ENCODE measurements at places on chromosomes 4 and X.

- DNase-seq, result no peak
Observed at GRCh38 chrX:46140272-46140671, 404.9 kb downstream of the ZNF674 start.

- no peak for DNase-seq
Observed at GRCh38 chrX:105038672-105039328, 181.7 kb downstream of the TEX13A start.

GRCh38 chrX:154508384-154508745, 7.7 kb downstream of the FAM3A start:
- DNase-seq, result no peak

DNA sequence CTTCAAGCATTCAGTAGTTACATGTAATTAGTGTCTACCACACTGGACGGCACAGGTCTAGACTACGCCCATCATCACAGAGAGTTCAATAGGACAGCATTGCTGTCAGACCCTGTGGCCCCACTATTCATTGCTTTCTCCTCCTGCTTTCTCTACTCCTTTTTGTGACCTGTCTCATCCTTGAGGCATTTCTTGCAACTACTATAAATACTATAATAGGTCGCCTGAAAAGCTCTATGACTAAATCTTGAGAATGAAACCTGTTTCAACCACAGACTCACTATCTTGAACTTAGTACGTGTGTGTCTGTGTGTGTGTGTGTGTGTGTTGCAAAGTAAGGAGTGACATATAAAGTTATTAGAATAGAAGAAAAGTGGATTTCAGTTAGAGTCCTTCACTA, 252.9 kb upstream of the KLF3 start:
- no peak for DNase-seq

DNA sequence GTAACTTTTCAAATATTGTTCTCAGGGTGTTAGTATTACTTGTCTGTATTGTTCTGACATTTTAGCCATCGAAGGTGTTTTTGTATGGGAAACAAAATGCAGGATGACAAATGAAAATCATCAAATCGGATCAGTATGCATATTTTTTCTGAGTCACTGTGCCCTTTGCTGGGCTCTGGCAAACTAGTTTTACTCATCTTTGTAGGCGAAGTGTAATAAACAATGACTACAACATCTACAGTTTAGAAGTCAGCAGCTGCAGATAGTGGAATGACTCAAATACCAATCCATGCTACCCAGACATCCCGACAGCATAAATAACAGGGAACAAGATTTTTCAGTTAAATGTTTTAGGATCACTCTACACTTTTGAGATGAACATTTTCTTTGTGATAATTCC, 557.3 kb upstream of the TENM3 start:
- no peak for DNase-seq

DNA sequence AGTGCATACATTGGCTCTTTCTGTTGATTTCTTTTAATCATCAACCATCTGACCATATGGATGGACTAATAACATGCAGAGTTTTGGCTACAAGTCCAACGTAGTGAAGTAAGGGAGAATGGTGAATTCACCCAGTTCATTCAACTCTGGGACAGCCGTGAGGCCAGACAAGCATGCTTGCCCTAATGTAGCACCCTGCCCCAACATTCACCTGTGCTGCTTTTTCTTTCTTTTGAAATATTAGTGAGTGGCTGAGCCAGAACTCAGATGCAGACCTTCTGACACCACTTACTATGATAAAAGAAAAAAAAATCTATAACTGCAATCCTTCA, 17.5 kb downstream of the ARSJ start:
- no peak for DNase-seq

DNA sequence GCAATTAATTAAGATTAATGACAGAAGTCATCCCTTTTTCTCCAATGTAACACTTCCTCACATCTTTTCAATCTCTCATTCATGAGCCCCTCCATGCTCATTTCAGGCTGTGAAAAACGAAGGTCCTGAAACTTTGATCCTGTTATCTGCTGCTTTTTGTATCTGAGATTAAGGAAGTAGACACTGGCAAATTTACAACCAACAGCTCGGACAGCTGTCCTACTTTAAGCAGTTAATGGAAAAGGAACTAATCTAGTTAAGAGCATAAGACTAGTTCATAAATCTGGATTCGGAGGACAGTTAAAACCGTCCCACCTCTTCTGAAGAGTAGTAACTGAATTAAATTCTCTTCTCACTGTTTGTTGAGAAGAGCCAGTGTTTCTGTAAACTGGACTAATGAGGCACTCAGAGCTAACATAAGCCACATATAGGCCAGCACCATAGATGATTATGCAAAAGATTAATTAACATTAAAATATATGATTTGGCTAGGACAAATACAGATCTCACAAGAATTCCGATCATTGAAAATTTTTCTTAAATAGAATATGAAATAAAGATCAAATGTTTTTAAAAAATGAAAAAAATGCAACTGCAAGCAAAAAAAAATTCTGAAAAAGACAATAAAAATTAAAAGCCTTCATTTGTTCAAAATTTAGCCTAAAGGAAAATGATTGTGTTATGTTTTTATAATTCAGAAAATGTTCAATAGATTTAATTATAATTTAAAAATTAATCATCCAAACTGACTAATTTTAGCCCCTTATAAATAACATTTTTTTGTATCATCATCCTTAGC, 114.4 kb downstream of the ANTXR2 start:
- DNase-seq, result no peak

GRCh38 chr4:40335525-40335894, 377 bp downstream of the CHRNA9 start:
- DNase-seq, result no peak

GRCh38 chr4:77817304-77818072, 1.7 kb downstream of the CNOT6L start:
- no peak for DNase-seq

GRCh38 chr4:130210864-130211263, 1114.9 kb downstream of the C4orf33 start:
- DNase-seq, result no peak

- no peak for DNase-seq
Observed at GRCh38 chr4:171588051-171588545, 225.1 kb upstream of the GALNTL6 start.

DNA sequence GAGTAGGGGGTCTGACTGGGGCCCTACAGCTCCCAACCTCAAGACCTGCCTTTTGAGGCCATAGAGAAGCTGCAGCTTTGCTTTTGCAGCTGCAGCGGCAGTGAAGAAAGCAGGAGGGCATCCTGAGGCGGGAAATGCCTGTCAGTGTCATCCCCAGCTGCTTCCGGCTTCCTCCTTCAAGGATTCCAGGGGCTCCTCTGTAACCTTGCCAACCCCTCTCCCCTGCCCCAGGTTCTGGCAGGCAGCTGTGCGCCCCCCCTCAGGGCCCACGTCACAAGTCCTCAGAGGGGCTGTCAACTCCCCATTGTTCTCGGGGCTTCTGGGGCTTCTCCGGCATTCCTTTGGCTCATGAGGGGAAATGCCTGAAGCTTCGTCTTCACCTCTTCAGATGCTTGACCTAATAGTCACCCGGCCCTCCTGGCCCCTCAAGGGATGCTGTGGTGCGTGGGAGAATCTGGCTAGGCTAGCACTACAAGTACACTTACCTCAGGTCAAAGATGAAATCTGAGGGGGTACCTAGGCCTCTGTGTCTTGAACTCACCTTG, 31.9 kb downstream of the APLN start:
- DNase-seq, result no peak

- DNase-seq, result no peak
Observed at GRCh38 chr4:2858451-2859217, 15.0 kb downstream of the ADD1 start.

DNA sequence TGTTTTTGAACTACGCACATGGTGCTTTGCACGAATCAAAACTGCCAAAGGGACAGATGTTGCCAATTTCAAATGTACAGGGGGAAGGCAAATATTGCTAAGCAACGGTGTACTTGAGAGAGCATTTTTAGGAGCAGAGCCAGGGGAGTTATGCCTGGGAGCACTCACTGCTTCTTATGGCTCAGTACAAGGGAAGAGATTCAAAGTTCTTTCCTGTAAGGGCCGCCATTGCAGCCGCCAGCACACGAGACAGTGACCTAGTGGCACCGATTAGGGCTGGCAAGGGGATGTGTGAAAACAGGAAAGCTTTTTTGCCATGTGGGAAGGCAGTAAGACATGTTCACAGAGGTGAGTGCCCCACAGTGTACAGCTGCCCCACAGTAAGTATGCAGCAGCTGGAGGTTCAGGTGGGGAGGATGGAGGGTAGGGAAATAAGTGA, 133.8 kb downstream of the AFF1 start:
- DNase-seq, result no peak

GRCh38 chr4:6404611-6405396, 67.6 kb downstream of the PPP2R2C start:
- no peak for DNase-seq

- DNase-seq, result no peak
Observed at GRCh38 chr4:83906561-83906960, 370.7 kb downstream of the GPAT3 start.

GRCh38 chrX:40411340-40412111, 169.2 kb upstream of the ATP6AP2 start:
- no peak for DNase-seq

GRCh38 chr4:53654300-53654758, 63.0 kb upstream of the LNX1 start:
- DNase-seq, result no peak

GRCh38 chr4:112752061-112752460, 115.1 kb downstream of the LARP7 start:
- no peak for DNase-seq

DNA sequence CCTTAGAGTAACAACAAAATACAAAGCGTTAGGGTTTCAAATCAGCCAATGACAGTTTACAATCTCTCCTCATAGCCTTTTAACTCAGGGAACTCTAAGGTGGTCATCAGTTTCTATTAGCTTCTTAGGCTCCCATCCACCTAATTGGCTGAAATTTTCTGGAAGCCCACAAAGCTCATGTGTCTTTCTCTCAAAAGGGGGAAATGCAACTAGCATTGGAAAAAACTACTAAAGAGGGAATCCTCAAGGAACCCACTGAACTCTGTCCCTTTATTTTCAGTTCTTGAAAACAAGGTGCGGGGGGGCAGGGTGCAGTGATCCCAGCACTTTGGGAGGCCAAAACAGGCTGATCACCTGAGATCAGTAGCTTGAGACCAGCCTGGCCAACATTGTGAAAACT, 56.4 kb downstream of the PDGFC start:
- DNase-seq, result no peak

DNA sequence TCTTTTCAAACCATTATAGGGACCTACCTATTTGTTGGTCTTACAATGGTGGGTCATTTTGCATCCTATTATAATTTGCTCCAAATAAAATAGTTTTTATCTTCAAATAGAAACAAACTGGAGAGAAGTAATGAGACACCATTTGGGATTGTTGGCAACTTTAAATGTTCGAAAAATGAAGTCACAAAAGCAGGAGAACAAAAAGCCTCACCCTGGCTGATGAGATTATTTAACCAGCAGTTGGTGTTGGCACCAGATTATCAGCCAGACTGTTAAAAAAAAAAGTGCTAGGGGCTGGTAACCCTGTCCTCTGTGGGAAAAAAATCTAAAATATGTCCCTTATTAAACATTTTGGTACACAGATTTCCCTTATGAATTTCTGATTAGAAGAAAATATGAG, 100.3 kb downstream of the DCK start:
- no peak for DNase-seq

DNA sequence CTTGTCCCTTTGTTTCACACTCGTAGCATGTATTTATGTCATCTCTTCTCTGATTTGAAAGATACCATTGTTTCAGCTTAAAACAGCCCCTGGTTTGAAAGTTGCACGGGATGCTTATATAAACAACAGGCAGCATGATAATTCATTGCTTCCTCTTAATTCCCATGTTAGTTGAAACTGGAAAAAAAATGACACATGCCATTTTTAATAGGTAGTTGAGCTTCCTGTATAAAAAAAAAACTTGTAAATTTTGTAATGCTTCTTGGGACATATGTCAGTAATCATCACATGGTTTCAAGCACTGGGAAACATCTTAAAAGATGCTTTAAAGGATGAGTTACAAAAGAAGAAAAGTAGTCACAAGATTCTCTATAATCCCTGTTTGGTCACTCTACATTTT, 243.0 kb downstream of the PALLD start:
- no peak for DNase-seq

- no peak for DNase-seq
Observed at GRCh38 chrX:14963447-14964236, 90.4 kb downstream of the MOSPD2 start.

GRCh38 chrX:43961699-43962098, 11.5 kb downstream of the NDP start:
- DNase-seq, result no peak

DNA sequence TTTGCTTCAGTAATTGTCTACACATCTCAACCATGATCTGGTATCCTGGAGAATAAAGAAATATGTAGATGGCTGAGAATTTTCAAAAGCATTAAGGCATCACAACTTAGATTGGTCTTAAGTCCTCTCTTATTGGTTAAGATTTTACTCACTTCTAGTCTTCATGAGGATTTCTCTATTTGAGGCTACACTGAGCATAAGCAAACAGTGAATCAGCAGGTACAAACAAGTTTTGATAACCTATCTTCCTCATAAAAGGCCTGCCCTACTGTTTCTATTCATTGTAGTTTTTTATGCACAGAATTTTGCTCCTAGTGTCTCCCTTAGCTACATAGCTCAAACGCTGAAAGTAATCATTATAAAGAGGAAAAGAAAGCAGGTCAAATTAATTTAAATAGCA, 460.7 kb upstream of the RPS6KA3 start:
- no peak for DNase-seq

DNA sequence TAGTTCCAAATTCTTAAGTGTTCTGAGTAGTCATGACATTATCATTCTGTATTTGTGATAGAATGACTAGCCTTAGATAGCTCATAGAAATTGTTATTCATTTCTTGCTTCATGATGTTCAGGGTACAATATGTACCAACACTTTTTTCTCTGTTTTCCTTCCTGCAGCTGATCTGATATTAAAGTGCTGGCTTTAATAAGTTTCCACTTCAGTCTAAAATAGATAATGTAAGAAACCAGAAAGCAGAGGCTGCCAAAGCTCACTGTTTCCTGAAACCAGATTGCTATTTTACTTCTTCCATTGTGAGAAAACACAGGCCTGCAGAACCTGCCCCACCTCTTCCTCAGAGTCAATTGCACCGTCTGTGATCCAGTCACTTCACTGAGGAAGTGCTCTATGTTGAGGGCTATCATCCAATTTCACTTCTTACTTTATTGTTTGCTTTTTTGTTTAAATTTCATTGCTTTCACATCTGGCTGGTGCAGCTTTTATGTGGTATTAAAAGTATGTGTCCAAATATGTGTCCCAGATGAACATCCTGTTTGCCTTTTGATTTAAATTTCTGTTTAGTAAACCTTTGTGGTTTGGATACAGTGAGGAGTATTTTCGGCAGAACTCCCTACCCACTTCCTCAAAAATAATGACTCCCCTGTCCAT, 652.1 kb downstream of the ANKRD50 start:
- DNase-seq, result no peak

DNA sequence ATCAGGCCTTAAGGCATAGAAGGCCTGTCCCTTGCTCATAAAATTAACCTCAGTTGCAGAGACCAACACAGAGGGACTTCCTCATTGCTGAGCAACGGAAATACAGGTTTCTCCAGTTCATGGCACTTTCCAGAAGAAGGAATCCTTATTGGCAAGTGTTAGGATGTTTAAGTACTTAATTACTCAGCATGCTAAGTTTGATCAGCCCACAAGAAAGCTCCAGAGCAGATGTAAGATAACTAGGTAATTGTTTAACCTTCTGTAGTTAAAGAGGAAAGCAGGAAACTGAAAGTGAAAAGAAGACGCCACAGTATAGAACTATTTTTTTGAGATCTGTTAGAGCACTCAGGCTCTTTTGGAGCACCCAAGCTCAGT, 33.5 kb downstream of the SMS start:
- no peak for DNase-seq
